Stimulated activated CD4-positive, alpha-beta T cell treated with anti-CD3 and anti-CD28 coated beads, Interleukin-15, amount 100 ng/mL, for 24 hours (primary cell): ENCODE measurements at places on chromosomes 5 and 9.

- DNase-seq, result no peak
These were observed 107.4 kb downstream of the LHFPL2 start for GRCh38 chr5:78541086-78541654.

DNA sequence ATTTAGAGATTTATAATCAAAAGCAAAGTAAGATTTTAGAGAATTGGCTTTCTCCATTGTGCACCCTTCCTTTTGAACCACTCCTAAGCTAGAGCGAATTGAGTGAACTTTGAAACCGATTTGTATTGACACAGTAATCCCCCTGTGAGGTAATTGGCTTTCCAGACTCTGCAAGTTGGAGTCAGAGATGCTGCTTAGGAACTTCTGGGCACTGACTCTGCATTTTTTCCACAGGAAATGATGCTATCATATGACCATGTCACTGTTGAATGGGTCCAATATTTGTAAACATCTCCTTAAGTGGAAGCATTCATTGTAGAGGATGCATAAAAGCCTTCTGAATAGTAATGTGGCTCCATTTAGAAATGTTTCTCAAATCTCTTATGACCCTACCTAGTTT, 394.4 kb upstream of the ZNF608 start:
- DNase-seq, result no peak

DNA sequence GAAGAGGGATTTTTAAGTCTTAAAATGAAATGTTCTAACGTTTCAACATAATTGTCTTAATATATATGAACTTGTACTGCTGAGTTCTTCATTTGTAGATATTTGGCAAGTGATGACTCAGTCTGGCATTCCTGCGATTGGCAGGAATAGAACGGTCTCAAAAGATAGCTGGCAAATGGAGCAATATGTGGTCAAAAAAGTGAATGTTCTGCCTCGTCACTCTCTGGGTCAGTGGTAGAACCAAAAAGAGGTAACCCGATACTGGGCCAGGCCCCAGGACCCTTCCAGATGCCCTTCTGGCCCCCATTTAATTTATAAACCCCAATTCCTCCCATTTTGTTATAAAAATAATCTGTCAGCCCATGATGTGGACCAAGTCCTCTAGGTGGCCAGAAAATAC, 39.2 kb downstream of the ZNF366 start:
- DNase-seq, result no peak

- DNase-seq, result peak; percentile 61
These were observed 33.5 kb downstream of the ANXA6 start for GRCh38 chr5:151123897-151124751.

DNA sequence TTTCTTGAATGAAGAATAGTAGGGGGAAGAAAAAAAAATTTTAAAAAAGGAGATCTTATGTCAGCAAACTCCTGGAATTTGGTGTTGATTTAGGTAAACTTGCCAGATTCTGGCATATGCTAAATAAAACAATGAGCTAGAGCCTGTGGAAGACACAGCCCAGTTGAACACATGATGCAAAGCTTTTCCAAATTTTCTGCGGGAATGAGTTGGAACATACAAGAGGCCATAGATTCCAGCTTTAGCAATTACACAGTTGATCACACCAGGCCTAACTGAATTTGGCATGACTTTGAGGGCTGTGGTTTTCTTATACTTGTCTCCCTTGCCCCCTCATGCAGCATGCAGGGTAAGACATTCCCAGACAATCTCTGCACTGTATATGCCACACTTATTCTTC, 297.0 kb downstream of the SH3GL2 start:
- DNase-seq, result no peak
